ENCODE measurements at places on chromosomes 1 and 21.

GRCh38 chr1:151811181-151811580 is 6.0 kb upstream of the LINGO4 start:
- DNase-seq: no peak

DNA sequence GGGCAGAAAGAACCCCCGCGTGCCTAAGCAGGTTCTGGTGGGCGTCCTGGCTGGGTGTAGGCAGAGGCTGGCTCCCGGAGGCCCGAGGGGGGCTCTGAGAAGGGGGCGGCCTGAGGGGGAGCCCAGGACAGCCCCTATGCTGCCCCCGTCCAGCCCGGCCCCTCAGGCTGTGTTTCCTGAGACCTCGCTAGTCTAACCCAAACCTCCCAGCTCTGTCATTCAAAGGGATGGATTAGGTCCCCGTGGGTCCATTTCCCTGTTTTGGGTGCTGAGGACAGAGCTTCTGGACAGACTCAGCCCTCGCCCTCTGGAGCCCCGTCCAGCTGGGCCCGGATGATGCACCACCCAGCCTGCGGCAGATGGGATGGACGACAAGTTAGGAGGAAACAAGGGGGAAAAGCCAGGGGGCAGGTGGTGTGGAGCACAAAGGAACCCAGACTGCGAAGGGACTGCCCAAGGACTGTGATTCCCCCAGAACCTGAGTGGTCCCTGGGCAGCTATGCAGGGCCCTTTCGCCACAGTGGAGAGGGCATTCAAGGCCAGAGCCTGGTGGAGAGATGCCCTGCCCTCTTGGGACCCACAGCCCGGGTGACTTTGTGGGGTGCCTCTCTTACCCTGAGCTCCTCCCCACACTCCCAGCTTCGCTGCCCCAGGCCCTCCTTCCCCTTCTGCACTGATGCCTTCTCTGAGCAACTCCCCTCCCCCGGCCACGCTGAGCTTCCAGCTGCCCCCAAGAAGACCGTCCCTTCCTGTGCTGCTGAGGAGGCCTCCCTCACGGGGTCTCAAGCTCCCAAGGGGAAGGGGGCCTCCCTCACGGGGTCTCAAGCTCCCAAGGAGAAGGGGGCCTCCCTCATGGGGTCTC is 2.8 kb downstream of the HES4 start:
- DNase-seq: no peak

- no peak for DNase-seq
Measured at GRCh38 chr21:37087188-37087587, 14.1 kb downstream of the TTC3 start.

DNA sequence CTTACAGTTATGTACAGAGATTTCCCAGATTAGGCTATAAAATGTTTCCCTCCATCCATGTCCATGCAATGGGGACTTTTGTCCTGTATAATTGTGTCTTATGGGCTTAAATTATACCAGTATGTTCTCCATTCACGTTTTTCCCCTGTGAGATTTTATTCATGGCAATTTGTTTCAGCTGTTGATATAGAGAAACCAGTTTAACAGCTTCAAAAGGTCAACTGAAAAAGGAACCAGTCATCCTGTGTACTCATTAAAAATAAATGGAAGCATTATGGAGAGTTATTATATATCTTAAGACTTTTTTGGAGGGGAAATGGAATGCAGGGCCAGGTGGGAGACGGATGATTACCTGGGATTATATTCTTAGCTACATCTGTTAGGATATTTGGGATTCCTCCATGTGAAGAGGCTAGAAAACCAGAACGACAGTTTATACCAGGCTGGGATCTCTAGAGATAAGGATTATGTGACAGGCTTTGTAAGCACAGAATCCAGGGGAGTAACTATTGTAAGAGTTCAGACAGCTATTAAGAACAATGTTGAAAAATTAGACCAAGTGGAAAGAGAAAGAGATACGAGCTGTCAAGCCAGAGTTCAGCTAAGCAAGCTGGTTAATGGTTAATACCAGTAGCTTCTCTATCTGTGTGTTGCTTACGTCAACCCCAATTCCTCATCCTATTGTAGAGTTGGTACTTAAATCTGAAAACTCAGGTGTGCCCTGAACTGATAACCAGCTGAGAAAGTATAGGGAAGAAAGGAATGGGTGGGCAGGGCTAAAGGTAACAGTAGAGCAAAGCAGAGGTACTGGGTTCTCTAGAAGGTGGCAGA is 12.4 kb upstream of the ZNF697 start:
- no peak for DNase-seq

DNA sequence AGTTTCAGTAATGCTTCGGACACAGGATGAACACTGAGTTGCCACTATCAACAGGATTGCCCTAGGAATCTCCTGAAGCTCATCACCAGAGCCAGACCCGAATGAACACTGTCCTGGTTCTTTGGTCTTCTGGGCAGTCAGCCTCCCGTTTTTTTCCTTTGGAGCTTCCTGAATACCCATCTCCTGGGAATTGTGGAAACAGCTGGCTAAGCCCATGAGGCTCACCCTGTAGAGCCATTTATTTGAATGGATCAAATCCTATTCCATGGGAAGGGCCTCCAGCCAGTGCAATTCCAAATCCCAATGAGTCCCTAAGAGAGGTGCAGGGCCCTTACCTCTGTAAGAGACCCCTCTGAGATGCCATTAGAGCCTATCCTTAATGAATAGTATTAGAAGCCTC is 5.9 kb downstream of the RCSD1 start:
- DNase-seq: peak; percentile 14

- DNase-seq: peak; percentile 89
Measured at GRCh38 chr21:36385233-36386030, at the start of gene CHAF1B. TSS of gene CHAF1B (plus strand) at chr21:36385392. CDS start at chr21:36386137, 745 bp downstream.

DNA sequence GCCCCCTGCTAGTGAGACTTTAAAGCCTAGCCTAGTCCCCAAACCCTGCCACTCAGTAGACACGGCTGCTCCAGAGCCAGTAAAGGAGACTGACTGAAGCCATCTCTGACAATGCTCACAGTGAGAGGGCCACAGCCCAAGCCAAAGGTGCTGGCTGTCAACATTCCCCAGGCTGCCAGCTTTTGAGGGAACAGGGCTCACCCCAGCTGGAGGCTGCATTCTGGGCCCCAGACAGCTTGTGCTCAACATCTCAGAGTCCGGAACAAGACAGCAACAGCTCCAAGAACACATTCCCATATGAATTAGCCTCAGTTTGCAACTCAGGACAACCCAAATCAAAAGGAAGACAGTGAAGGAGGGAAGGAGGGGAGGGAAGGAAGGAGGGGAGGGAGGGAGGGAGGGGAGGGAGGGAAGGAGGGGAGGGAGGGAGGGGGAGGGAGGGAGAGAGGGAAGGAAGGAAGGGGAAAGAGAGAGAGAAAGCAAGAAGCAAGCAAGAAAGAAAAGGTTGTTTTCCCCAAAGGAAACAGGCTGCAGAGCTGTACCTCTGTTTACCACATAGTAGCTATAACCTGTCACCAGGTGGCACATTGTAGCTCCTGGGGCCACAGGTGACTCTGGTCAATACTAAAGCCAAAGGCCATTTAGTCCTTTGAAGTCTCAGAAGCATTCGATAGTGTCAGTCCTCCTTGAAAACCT is 5.4 kb downstream of the ARTN start:
- DNase-seq: no peak

DNA sequence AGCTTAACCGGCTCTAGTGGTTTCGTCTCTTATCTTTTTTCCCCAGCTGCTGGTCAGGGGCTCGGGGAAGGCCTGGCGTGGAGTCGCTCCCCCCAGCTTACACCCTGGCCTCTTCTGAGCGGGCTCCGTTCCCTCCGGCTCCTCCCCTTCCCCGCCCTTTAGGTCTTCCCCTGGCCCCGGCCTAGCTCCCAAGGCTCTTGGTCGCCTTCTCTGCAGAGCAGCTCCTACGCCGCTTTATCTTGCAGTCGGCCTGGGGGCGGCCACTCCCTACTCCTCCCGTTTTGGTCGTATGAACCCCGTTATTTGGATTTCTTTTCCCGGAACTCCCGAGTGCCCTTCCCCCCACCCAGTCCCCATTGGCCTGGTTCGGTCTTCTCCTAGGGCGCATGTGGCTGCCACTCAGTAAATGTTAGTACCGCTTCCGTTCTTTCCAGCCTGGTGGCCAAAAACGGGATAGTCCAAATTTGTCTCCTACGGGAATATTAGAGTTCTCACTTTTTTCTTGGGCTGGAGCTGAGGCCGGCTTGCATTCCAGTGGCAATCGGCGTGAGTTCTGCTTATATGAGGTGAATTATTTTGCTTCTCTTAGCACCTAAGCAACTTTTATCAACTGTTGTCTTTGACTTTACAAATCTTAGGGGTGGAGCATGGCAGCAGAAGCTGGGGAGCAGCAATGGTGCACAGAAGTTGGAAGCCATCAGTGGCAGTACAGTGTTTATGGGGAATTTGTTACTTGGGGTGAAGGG is 467 bp downstream of the THRAP3 start:
- DNase-seq: peak; percentile 82

DNA sequence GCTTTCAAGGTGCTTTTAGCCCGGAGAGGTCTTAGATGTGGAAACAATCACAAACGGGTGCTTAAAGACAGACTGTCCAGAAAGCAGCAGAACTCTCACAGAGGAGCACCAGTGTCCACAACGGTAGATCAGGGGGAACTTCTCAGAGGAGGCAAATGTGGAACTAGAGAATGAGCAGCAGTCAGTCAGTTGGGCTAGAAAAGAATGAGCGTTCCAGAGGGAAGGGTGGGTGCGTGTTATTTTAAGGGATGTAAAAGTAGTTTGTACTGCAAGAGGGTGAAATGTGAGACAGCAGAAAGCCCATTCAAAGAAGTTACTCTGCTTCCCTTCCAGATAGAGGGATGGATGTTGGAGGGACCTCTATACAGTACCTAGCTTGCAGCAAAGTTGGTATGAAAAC is 30.9 kb downstream of the RGS5 start:
- no peak for DNase-seq

GRCh38 chr1:32934535-32934934 is 30.1 kb downstream of the RNF19B start:
- DNase-seq: no peak

GRCh38 chr1:225318706-225319575 is 108.9 kb downstream of the LBR start:
- no peak for DNase-seq

DNA sequence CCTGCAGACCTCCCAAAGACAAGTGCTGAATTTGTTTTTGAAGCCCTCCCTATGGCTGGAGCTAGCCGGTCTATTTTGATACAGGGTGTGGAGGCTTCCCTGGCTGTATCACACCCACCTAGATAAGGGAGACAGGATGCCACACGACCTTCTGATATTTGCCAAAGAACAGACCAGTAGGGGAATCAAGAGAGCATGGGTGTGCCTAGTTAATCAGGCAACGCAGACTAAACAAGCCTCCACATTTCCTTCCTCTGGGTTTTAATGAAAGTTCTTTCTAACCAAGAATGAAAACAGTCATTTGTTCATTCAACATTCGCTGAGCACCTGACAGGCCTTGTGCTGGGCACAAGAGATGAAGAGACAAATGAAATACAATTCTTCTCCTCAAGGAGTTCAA is 446.8 kb downstream of the PLPP3 start:
- DNase-seq: no peak
